Lung microvascular endothelial cell (primary cell): ENCODE measurements at places on chromosomes 11 and 22.

DNA sequence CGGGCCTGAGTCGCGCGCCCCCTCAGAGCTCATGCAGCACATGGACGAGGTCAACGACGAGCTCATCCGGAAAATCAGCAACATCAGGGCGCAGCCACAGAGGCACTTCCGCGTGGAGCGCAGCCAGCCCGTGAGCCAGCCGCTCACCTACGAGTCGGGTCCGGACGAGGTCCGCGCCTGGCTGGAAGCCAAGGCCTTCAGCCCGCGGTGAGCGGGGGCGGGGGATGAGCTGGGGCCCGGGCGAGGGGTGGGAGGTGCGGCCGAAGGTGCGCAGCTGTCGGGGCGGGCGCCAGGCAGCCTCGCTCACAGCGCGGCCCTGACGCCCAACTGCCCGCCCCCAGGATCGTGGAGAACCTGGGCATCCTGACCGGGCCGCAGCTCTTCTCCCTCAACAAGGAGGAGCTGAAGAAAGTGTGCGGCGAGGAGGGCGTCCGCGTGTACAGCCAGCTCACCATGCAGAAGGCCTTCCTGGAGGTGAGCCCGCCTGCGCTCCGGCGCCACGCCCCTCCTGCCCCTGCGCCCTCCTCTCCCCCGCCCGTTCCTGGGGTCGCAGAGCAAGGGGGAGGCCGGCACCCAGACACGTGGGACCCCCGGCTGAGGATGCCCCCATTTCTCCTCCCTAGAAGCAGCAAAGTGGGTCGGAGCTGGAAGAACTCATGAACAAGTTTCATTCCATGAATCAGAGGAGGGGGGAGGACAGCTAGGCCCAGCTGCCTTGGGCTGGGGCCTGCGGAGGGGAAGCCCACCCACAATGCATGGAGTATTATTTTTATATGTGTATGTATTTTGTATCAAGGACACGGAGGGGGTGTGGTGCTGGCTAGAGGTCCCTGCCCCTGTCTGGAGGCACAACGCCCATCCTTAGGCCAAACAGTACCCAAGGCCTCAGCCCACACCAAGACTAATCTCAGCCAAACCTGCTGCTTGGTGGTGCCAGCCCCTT, 20.5 kb downstream of the EPS8L2 start:
- DNase-seq = peak; percentile 79

DNA sequence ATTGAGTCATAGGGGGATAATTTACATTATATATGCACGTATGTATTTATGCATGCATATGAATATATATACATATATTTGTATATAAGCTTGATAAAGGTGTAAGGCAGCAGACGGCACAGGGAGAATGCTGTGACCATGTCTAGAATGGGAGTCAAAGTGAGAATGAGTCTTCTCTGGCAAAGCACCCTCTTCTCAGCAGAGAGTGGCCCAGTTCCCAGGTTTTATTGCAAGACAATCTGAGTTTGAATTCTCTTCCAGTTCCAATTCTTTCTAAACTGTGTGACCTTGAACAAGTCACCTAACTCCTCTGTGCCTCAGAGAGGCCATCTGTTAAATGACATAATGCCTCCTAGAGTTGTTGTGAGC, 13.8 kb downstream of the EHF start:
- DNase-seq = no peak

- DNase-seq = no peak
Observed at GRCh38 chr11:93199616-93200015, 1.8 kb upstream of the SLC36A4 start.

DNA sequence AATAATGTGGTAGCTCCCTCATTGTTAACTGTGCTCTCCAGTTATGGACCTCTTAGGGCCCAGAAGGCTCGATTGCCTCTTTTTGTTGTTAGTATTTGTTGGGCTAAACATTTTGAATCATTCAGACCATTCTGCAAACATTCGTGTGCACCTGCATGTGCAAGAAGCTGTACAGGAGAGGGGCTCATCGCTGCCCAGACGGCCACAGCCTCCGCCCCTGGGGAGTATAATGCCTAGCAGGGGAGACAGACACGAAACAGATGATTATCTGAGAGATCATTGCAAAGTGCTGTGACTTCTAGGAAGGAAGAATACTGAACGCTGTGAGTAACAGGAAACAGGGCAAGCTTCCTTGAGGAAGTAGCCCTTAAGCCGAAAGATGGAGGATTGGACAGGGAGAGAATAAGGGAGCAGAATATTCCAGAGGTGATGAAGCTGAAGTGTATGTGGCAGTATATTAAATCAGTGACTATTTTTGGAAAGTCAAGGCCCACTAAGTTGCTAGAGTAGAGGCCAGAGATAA, 123.3 kb upstream of the RASSF10 start:
- no peak for DNase-seq

GRCh38 chr11:66012946-66013761, 1.3 kb downstream of the CST6 start:
- DNase-seq = no peak

- DNase-seq = no peak
Observed at GRCh38 chr11:107354780-107355179, 102.8 kb downstream of the CWF19L2 start.

DNA sequence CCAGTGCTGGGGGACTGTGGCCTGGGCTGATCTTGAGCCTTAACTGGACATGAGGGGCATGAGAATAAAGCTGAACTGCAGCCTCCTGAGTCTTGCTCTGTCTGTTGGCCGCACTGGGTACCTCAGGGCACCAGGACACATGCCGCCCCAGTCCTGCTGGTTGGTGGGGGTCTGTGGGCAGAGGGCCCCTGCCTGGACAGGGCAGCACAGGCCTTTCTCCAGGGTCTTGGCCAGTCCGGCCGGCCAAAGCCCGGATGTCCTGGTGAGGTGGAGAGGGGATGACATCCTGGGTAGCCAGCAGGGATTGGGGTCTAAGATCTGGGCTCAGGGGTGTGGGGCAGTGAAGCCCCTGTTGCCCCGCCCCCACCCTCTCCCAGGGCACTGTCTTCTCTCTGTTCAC, 1.5 kb upstream of the RPS6KA4 start:
- DNase-seq = no peak

DNA sequence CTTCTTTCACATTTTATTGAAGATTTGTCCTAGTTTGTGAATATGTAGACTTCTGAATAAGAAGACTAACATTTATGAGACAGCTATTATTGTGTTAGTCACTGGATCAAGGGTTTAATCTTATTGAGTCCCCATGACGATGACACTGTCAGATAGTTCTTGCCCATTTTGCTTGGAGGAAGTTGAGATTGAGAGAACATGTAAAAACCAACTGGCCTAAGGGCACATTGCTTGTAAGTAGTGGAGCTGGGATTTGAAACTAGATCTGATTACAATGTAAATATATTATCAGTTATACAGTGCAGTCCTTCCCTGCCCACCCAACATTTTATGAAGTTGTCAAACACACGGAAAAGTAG, 134.7 kb downstream of the HIPK3 start:
- no peak for DNase-seq

- no peak for DNase-seq
Observed at GRCh38 chr11:121503051-121503450, 50.3 kb upstream of the SORL1-AS1 start.
